ENCODE measurements at places on chromosomes 1 and 21.
A peak's percentile ranks its signal among the peaks of the same experiment; 100 is the strongest.

DNA sequence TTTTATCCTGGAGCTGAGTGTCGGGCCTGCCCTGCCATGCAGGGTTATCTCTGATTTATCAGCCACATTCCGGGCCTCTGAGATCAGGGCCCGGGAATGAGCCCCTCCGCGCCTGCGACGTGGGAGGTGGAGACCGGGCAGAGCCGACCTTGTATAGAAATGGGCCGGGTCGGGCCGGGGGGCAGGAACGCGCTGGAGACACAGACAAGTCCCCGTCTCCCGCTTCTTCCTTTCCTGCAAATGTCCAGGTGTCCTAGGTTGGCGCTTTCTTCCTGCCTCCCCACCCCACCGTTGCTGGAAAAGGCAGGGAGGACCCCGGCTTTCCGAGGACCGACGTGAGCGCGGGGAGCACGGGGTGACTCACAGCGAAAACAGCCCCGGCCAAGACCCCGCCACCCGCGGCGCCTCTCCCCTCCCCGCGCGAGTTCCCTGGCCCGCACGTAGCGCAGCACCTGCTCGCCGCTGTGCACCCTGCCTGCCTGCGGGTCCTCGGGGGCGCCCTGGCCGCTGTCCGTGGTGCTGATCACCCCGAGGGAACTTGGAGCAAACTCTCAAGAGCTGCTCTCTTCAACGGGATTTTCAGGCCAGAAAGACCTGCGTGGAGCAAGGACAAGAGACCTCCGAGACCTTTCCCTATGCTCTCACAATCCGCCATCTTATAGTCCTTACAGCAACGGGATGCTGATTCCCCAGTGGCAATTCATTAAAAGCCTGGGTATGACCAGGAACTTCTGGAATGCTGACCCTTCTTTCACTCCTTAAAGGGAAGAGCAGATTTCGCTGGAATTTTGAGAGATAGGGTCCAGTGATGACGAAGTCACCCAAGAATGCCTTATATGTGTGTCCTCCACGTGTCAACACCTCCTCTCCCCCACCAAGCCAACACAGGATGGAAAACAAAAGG is 475 bp upstream of the NPPB start:
- peak; percentile 62 for DNase-seq

GRCh38 chr1:180787628-180788307 is 124.9 kb upstream of the KIAA1614 start:
- no peak for DNase-seq

GRCh38 chr21:43297989-43298388 is 128.9 kb downstream of the SIK1 start:
- no peak for DNase-seq

DNA sequence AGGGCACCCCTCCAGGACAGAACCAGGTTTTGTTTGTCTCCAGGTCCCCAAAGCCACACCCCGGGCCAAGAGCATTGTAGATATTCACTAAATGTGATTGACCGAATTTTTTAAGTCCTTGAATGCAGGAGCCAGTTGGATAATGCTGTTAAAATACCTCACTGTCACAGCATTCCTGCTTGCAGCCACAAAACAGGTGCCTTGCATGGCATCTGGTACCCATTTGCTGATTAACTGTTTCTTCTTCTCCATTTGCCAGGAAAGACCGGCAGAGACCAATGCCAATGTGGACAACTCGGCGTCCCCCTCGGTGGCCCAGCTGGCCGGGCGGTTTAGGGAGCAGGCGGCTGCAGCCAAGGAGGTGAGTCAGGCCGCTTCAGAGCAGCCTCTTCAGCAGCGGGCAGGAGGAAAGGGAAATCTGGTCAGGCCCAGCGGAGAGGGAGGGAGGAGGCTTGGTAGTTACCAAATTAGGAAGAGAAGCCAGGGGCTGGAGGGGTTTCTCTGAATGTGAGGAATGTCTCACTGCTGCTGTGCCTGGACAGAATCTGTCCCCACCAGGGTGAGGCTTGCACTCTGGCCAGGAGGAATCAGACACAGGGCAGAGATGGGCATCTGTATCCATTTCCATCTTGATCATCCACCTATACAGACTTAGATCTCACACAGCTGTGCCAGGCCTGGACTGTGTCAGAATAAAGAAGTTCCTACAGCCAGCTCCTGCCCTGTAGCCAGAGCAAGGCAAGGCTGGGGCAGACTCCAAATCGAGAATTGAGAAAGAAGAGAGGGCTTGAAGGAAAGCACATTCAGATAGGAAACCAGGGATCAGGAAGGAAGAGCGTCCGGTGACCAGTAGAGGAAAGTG is 37.9 kb upstream of the MPZL1 start:
- DNase-seq = no peak

GRCh38 chr21:25501996-25502665 is 105.2 kb downstream of the MRPL39 start:
- DNase-seq = peak; percentile 25

GRCh38 chr1:43804569-43804968 is 97.2 kb downstream of the ST3GAL3 start:
- DNase-seq = no peak

GRCh38 chr1:167273027-167273800 is 52.5 kb downstream of the POU2F1 start:
- DNase-seq = no peak

- peak; percentile 63 for DNase-seq
Measured at GRCh38 chr1:227774051-227774731, 39.0 kb downstream of the SNAP47 start.

- DNase-seq = no peak
Measured at GRCh38 chr1:41659159-41659495, 174.6 kb upstream of the EDN2 start.

DNA sequence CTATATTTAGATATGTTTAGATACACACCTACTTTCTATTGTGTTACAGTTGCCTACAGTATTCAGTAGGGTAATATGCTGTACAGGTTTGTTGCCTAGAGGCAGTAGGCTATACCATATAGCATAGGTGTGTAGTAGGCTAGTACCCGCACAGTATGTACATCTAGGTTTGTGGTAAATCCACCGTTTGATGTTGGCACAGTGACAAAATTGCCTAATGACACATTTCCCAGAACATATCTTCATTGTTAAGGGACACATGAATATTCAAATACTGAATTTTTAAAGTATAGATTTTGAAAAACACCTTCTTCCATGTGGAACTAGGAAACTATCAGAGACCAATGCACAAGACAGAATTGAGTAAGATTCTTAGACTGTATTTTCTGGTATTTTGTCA is 22.6 kb upstream of the PDC start:
- DNase-seq = no peak

GRCh38 chr1:88552226-88552625 is 131.8 kb upstream of the PKN2 start:
- no peak for DNase-seq

GRCh38 chr1:60111118-60111517 is 37.5 kb upstream of the C1orf87 start:
- DNase-seq = no peak

DNA sequence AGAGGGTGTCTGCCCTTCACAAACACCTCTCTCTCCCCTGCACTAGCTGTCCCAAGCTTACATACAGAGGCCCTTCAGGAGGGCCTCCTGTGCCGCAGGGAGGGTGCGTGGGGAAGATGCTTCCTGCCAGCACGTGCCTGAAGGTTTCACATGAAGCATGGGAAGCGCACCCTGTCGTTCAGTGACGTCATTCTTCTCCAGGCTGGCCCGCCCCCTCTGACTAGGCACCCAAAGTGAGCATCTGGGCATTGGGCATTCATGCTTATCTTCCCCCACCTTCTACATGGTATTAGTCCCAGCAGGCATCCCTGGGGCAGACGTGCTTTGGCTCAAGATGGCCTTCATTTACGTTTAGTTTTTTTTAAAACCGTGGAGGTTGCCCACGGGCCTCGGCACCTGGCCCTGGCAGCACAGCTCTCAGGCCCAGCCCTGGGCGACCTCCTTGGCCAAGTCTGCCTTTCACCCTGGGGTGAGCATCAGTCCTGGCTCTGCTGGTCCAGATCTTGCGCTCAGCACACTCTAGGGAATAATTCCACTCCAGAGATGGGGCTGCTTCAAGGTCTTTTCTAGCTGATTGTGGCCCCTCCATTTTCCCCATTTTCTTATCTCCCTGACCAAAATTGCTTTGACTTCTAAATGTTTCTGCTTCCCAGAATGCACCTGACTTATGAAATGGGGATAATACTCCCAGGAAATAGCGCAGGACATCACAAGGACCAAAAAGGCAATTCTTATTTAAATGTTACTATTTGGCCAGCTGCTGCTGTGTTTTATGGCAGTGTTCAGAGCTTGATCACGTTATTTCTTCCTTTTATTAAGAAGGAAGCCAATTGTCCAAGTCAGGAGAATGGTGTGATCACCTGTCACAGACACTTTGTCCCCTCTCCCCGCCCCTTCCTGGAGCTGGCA is 6.1 kb downstream of the NPPA start:
- no peak for DNase-seq

GRCh38 chr1:226223786-226224244 is 351 bp downstream of the MIXL1 start:
- DNase-seq = no peak

DNA sequence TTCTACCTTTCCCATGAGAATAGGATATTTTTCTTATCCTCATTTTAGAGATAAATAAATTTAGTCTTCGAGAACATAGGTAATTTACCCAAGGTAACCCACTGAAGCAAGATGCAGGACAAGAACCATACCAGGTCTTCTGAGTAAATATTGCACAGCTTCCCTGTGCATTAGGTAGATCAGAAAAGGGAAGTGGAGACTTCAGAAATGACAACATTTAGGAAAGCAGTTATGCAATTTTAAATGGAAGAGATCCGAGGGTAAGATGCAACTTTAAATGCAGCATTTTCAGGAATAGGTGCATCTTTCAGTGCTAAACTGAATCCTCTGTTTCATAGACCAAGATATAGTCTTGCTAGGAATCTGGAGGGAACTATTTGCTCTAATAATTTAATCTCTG is 206.4 kb upstream of the SGIP1 start:
- DNase-seq = no peak

DNA sequence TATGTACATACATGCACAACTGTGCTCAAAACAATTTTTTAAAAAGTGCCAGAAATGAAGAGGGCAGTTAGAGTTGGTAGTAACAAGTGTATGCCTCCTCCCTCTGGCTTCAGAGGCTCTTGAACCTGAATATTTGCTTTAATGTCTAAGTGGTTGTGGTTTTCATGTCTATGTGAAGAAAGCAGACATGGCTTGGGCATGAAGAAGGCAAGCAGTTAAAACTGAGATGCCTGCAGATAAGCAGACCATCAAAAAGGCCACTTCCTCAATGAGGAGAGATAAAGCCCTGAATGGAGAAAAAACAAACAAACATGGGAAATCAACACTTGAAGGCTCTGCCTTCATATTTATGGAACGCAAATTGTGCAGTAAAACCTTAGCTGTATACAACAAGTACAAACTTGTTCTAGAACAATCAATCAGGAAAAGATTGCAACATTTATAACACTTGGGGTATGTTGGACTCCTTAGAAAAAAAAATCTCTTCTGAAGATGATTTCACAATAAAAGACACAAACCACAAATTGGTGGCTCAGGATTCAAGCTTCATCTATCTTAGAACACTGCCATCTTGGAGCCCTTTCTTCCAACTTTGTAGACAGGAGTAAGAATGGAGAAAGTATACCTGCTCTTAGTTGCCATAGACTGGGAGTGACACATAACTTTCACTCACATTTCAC is 52.7 kb upstream of the PLA2G4A start:
- DNase-seq = no peak

- peak; percentile 44 for DNase-seq
Measured at GRCh38 chr1:151993084-151993733, 450 bp downstream of the S100A10 start.

GRCh38 chr1:116912846-116913245 is 3.1 kb downstream of the PTGFRN start:
- DNase-seq = no peak

- DNase-seq = peak; percentile 88
Measured at GRCh38 chr1:153658400-153659174, at the start of gene SNAPIN. SNAPIN (plus strand) TSS chr1:153658703; CDS start chr1:153658744, 41 bp downstream.

DNA sequence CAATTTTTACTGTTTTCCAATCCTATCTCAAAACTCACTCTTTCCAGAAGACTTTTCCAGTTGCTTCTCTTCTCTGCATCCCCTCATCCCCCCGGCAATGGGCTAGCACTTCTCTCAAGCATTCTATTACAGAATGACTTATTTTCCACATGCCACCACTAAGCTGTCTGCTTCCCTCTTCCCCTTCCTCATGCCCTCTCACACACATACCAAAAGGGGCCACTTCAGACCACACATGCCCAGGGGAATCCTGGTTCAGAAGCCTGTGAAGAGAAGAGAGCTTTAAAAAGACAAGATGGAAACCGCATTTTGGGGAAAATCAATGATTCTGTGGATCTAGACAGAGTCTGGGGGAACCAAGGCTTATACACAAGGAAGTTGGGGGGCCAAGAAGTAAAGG is 8.4 kb upstream of the LORICRIN start:
- no peak for DNase-seq

DNA sequence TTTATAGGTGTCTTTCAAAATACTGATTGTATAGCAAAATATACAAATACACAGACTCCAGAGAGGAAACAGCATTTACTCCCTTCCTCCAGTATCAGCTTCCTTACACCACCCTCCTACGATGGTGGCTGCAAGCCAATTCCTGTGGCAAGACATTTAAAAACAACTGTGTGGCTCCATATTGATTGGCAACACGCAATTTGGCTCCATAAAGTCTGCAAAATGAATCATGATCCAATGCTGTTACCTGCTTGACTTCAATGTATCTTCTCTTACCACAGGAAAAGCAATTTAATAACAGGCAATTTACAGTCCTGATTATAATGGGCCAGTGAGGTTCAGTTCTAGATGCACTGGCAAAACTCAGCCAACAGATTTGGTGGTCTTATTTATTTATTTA is 19.7 kb upstream of the ATP6V1G3 start:
- no peak for DNase-seq

- peak; percentile 77 for DNase-seq
Measured at GRCh38 chr1:41573785-41574713, 89.6 kb upstream of the EDN2 start.

DNA sequence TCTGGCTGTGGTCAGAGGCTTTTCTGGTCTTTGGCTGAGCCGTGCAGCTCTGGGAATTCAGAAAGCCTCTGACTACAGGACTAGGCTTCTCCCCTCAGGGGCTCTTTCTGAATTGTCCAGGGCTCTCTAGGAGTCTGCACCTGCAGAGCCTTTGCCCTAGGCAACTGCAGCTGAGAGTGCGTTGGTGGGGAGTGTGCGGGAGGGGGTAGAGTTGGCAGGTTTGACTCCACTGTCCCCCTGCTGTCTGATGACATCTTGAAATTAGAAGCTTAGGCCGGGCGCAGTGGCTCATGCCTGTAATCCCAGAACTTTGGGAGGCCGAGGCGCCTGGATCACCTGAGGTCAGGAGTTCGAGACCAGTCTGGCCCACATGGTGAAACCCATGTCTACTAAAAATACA is 32.9 kb downstream of the KIAA1614 start:
- no peak for DNase-seq
